Choroid plexus epithelial cell (primary cell): ENCODE measurements at places on chromosomes 4 and X.

DNA sequence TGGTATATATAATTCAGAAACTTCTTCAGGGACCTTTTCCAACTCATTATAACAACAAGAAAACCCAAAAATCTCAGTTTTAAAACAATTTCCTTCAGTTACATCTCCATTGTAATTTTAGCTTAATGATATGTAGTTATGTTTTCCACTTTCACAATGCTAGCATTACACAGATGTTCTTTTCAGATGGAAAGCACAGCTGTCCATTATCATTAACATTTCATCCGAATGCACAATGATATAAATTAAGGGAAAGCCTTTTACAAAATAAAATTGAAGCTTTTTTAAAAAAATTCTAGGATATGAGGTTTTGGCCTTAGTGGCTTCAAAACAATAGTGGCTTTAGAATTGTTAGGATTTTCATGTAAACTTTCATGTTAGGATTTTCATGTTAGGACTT lies 389.2 kb downstream of the ADAM29 start:
- DNase-seq, result no peak

DNA sequence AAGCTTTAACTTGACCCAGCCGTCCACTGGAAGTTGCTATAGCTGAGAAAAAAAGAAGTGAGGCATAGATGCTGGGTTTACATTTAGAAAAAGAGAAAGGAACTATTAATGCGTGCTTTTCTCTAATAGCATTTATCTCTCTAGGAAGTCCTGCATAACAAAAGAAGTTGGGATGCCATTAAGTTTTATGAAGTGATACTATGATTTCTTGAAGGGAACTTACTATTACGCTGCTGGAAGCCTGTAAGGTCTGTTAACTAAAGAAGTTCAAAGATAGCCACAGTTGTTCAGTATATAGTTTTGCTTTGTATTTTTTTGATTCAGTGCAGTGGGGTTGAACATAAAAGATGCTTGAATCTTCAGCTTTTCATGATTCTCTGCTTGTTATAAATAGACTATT lies 203.4 kb downstream of the CCSER1 start:
- DNase-seq, result no peak

GRCh38 chr4:88022289-88022688 lies 14.9 kb downstream of the PKD2 start:
- DNase-seq, result no peak

DNA sequence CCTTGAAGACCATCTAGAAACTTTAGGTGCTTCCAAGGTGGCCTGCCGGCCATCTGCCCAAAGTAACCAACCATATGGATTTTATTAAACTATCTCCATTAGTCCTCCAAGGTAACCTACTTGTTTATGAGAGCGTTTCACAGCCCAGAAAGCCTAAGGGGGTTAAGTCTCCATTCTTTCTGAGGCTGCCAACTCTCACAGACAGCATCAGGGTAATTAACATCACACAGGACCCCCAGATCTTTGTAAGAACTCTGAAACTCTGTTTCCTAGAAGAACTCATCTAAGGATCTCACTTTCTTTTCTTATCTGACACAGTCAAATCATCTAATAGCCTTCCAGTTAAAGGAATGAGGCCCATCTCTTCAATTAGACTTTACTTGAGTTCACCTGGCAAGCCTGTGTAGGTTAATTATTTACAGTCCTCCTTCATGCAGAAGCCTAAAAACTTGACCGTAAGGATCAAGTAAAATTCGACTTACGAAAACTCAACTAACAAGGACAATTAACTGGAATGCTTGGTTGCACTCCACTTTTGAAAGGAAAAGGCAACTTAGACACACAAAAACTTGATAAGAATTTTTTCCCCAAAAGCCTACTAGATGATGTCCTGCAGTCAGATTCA lies 252.5 kb downstream of the GRIA3 start:
- no peak for DNase-seq

- DNase-seq, result no peak
Observed at GRCh38 chr4:24970635-24971034, 57.8 kb upstream of the CCDC149 start.

GRCh38 chr4:175622887-175623286 lies 189.2 kb downstream of the GPM6A start:
- no peak for DNase-seq

DNA sequence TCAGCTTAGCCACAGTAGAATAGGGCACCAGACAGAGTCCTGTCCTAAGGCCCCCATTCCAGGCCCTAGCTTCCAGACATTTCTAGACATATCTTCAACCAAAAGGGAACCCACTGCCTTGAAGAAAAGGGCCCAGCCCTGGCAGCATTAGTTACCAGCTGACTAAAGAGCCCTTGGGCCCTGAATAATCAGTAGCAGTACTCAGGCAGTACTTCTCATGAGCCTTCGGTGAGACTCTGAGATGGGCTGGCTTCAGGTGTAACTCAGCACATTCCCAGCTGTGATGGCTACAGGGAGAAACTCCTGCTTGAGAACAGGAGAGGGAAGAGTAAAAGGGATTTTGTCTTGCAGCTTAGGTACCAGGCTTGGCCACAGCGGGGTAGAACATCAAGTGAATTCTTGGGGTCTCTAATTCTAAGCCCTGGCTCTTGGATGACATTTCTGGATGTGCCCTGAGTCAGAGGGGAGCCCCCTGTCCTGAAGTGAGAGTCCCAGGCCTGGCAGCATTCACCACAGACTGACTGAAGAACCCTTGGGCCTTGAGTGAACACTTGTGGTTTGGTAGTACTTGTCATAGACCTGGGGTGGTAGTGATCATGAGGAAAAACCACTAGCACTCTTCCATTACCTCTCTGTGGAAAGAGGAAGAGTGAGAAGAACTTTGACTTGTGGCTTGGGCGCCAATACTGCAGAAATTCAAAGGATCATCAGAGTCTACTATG lies 170.1 kb downstream of the ATP10D start:
- no peak for DNase-seq
